Kidney glomerular epithelial cell (primary cell): ENCODE measurements at places on chromosomes 11 and 22.

GRCh38 chr11:126930091-126930841 is 70.3 kb downstream of the KIRREL3 start:
- no peak for DNase-seq

DNA sequence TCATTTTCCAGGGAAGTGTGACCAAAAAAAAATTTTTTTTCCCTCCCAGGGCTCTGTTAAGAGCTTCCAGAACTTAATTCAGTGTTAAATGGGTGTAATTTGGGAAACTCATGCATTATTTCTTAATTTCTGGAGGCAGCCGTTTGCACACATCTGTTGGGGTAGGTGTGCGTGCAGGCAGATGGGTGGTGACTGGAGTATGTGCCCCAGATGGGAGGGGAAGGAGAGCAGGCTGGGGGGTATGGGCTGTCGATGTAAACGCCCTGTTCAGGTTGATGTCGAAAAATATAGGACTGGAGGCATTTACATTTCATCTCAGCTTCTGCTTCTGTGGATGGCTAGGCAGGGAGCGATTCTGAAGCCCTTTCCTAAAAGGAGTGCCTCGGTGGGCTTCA is 13.7 kb upstream of the SHISAL1 start:
- no peak for DNase-seq

DNA sequence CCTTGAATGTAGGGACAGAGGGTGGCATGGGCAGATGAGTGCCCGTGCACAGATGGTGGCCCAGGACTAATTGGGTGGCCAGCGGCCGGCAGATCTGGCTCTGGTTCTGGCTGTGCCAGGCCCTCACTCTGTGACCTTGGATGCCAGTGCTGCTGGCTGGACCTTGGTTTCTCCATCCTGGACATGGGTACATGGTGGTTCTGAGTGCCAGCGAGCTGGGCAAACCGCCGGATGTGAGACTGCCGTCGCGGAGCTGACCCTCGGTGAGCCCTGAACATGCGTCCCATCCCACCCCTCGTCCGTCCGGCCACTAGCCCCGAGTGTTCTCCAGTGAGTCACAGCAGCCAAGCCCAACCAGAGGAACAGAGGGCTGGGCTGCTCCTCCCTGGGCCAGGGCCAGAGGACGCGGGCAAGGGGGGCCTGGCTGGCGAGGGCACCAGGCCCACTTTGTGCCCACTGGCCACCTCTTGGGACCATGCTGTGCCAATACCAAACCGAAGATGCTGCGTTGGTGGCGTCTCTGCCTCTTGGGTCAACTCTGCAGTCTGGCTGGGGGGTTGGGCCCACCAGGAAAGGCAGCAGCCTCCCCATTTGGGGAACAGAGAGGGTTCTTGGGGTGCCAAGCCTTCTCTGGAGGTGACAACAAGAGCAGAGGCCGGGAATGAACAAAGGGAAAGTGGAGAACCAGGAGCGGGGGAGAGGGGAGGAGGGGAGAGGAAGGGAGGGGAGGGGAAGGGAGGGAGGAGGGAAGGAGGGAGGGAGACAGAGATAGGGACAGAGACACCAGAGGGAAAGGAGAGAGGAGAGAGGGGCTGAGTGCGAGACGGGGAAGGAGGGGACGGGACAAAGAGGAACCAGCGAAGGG is 10.7 kb downstream of the LSP1 start:
- peak; percentile 78 for DNase-seq

- no peak for DNase-seq
Observed at GRCh38 chr11:3903207-3903896, 47.9 kb downstream of the STIM1 start.

- DNase-seq, result no peak
Observed at GRCh38 chr11:14784230-14784629, 107.8 kb downstream of the CYP2R1 start.

DNA sequence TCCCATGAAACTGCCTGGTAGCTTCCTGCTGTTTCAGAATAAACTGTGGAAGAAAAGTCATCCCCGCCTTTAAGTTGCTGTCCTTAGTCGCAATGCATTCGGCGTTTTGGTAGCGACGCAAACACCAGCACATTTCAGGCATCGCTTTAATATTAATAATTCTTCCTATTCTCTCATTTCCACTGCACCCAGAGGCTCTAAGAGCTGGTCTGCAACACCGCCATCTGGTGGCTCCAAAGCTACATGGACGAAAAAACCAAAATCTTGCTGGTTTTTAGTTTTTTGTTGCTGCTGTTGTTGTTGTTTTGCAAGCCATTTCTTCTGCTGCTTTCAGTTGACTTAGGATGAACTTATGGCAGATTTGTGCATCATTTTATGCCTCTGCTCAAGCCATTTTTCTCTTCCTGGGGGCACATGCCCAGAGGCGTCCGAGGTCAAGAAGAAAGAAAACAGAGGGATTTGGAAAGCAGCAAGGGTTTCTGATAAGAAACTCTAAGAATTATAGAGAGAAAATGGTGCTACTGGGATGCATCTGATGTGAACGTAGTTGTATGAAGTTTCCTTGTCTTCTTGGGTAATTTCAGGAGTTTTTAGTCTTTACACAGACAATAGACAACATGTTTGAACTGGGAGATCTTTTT is 345.4 kb upstream of the KIRREL3 start:
- peak; percentile 17 for DNase-seq
